ENCODE measurements at places on chromosomes 1 and 21. TPM values are rescaled to one million over a fixed set of nuclear protein-coding genes. Genes with fewer than 3 reads are reported as not detected.

DNA sequence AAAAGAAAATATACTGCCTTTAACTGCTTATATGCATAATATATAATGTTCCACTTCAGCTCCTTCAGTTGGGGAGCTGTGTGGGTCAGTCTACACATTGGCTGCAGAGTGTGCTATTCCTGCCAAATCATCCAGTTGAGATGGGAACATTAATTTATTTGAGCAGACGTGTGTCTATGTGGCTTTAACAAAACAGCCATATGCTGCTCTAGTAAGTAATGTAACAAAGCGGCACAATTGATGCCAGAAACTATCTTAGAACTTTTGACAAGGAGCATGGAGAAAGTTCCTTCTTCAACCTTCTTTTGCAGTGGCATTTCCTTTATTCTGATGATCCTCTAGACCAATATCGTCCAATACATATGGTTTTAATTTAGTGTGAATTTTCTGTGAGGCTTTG, 285.9 kb upstream of the C1orf87 start:
- no peak for DNase-seq

PLCH2 gene
- 0.18 TPM for total RNA-seq

OR2T2 gene
- total RNA-seq = not detected

KRTAP13-2 gene
- not detected for total RNA-seq
